ENCODE measurements at places on chromosomes 6 and 20. TPM values are rescaled to one million over a fixed set of nuclear protein-coding genes. Genes with fewer than 3 reads are reported as not detected.

GRCh38 chr6:22825210-22825609, 255.8 kb downstream of the HDGFL1 start:
- no peak for DNase-seq

GRCh38 chr6:71288228-71289038, at the start of gene OGFRL1:
Gene OGFRL1, plus strand, starts transcription at chr6:71288811. Its CDS starts 126 bp downstream, at chr6:71288937.
- DNase-seq, result peak; percentile 90

GRCh38 chr6:117547688-117548621, 54.4 kb downstream of the GOPC start:
- no peak for DNase-seq

DNA sequence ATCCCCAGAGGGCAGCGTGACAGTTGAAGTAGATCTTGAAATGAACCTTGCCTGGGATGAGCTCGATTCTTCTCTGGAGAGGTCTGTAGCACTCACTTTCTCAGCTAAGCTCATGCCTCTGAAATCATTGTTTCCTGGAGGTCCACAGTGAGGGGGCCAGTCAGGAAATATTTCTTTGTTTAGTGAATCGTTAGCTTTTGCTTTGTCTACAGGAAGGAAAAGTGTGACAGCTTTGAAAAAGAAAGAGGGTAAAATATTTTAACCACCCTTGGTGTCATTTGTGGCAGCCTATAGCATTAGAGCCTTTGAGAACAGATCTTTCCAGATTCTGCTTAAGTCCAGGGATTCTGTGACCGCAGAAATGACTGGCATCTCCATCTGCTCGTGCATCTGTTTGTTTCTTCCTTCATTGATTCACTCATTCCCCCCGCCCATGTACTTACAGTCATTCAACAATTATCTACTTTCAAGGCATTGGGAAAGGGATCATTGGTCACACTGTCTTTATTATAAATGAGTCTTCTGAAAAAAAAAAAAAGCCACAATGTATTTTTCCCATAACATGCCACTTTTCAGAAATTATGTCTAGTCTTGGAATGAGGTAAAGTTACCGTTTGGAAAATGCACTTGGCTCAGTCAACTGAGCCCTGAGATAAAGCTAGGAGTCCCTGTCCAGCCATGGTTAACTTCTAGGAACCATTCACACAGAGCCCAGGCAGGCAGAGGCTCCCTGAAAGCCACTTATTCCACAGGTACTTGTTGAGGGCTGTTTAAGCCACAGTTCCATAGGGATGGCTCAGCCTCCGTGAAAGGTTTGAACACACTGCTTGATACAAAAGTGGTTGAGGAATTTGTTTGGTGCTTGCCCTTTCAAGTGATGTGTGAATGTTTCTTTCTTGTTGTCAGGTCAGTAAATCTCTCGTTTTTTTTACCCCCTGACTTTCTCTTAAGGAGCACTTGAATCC, 86.0 kb downstream of the TIAM2 start:
- DNase-seq, result peak; percentile 50

GRCh38 chr6:136213012-136213539, 37.0 kb downstream of the MTFR2 start:
- no peak for DNase-seq

DNA sequence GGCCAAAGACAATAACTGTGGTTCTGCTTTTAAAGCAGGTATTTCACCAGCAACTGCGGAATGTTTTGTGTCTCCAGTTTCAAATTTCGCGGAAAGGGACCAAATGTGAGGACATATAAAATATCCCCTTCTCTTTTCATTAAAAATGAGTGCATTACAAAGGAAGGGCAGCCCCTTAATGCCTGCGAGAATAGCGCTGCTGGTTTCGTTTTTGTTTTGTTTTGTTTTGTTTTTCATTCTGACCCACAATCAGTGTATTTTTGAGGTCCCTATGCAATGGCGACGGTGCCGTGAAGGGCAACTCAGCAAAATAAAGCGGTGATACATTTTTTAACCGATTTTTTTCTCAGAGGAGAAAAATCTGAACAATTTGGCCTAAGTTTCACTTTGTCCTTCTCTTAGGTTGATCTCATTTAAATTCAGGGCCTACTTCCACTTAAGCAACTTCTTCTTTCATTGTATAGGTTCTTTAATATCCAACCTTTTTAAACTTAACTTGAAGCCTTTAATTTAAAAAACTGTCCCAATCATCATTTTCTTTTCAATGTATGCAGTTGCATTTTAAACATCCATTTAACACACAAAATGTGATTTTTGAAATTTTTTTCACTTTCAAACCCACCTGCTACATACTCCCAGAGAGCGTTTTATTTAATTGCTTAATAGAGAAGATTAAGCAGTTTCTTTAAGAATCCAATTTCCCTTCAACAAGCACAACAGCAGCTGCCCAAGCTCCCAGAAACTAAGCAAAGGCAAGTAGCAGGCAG, 2.9 kb upstream of the HIVEP2 start:
- no peak for DNase-seq

DNA sequence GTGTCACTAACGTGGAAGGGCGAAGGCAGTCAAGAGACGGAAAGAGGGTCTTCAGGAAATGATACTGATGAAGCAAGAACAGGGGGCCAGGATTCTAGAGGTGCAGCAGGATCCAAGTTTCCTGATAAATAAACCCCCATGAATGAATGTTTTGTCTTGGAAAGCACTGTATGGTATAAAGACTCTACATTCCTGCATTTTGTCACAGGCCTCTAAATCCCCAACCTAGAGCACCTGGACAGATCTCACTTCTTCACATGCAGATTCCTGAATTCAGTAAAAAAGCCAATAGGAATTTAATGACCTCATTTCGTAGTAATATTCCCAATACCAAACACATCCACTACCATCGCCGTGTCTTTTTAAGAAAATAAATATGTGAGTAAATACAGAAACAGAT, 577.8 kb downstream of the PRKN start:
- no peak for DNase-seq

DNA sequence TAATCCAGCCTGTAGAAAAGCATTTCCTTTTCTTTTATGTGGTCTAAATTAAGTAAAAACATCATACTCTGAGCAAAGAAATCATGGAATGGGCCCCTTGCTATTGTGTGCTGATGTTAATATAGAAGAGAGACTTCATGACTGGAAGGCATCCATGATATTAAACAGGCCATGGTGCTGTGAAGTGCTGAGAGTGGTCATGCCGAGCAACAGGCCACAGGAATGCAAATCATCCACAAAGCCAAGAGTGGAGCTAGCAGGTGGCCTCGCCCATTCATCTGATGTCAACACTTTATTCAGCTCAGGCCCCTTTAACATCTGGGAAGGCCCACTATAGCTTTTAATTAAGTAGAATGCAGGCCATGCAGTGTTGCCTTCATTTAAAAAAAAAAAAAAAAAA, 115.2 kb upstream of the HMGCLL1 start:
- DNase-seq, result peak; percentile 68

GRCh38 chr20:23446505-23446904, 6.2 kb downstream of the CST11 start:
- DNase-seq, result peak; percentile 51

DNA sequence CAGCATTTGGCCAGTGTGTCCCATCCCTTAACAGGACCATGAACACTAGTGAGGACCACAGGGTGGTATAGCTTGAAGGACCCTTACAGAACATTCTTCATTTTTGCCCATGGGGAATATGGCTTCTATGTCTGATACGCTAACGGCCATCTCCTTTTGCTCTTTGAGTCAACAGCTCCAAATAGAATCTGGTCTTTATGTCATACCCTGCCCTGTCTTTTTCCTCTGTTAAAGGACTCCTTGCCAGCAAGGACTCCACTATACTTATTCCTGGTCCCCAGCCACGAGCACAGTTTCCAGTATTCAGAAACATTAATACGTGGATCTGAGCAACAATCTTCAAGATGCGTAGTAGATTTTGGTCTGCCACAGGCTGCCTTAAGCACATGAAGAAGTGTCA, 22.5 kb downstream of the SERPINB1 start:
- no peak for DNase-seq

GRCh38 chr20:56217829-56218228, 30.7 kb upstream of the MC3R start:
- DNase-seq, result no peak

- no peak for DNase-seq
Observed at GRCh38 chr20:19310541-19310940, 98.1 kb downstream of the SLC24A3 start.

DNA sequence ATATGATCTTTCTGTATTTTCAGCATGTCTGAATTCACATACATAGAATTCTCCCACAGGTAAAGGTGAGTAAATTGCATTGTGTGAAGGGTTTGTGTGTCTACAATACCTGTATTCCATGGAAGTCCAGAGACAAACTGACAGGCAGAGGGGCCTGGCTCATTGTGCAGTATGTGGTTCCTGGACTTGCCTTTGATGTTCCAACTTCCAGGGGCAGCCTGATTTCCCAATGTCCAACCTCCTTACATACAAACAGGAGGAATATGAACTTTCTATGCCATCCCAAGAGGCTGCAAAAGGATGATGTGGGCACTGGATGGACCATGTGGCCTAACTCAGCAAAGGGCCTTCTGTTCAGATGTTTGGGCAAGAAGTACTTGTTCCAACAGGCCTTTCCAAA, 58.5 kb downstream of the LYRM4 start:
- DNase-seq, result no peak

DNA sequence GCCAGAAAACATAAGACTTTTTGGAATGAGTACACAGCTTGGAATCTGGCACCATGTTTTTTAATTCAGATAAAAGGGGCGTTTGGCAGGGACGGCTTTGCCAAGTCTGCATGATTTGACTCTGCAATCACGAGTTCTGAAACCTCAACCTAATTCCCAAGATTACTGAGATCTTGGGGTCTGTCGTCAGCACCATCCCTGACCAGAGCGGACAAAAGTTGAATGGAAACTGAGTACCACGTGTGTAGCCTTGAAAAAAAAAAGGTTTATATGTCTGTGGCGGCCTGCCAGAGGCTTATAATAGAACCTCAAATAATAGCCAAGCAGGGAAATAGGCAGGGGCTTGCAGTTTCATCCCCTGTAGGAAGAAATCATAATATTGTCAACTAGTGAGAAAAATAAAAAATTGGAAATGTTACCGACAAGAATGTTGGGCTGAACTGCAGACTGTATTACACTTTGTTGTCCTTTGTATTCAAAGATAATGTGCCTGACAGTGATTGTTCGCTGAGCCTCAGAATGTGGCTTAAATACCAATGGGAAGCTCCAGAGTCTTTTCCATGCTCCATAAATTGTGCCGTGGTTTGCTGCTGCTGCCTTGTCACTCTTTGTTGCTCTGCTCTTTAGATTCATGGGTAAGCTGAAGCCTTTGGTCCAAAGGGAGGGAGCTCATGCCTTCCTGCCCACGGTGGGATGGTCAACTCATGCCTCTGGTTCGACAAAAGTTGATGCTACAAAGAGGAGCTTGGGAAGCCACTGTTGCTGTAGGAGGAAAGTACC, 118.8 kb upstream of the ARID1B start:
- no peak for DNase-seq

DNA sequence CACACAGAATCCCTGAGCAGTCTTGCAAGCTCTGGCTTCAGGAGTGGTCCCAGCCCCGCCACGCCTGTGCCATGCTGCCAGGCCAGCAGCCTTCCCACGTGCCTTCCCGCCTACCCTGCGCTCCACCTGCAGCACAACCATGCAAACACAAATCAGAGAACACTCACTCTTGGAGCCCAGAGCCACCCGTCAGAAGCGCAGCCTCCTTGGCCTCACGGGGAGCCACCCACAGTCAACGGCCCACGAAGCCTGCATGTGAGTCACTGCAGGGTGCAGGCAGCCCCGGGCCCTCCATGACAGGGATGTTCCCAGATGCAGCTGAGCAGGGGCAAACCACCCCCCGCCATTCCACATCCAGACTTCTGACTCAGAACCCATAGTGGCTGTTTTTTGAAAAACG, 217.0 kb downstream of the DLL1 start:
- no peak for DNase-seq

The FAM162B gene
- total RNA-seq, result not detected

The PNPLA1 gene
- not detected for total RNA-seq

The VSX1 gene
- not detected for total RNA-seq

The APCDD1L gene
- total RNA-seq, result 0.27 TPM

The BFSP1 gene
- total RNA-seq, result 1.7 TPM

The MAS1 gene
- not detected for total RNA-seq

The REM1 gene
- not detected for total RNA-seq

The RAB23 gene
- 12.8 TPM for total RNA-seq

The ULBP3 gene
- total RNA-seq, result 18.3 TPM

The ARG1 gene
- total RNA-seq, result not detected

The TUBB2B gene
- not detected for total RNA-seq

The HLA-B gene
- 11.8 TPM for total RNA-seq

The NT5E gene
- total RNA-seq, result 0.47 TPM

The SCRT2 gene
- total RNA-seq, result not detected

The MRPS18A gene
- total RNA-seq, result 102 TPM

The SEMG1 gene
- total RNA-seq, result not detected
